A549 treated with CORT108297 at 1 μM for 4 hours (cell line): ENCODE measurements at places on chromosomes 7 and 10. TPM values are rescaled to one million over a fixed set of nuclear protein-coding genes. Genes with fewer than 3 reads are reported as not detected.

The CHST3 gene
- total RNA-seq = 34.1 to 43.0 TPM (median 35.6 TPM) in 5 replicates

The TCAF2 gene
- 0.29 to 0.53 TPM (median 0.35 TPM) in 5 replicates for total RNA-seq

The ZNF716 gene
- total RNA-seq = not detected in 5 replicates

The THSD7A gene
- 1.5 to 2.6 TPM (median 2.3 TPM) in 5 replicates for total RNA-seq

The SRRM3 gene
- total RNA-seq = 6.3 to 10.0 TPM (median 8.5 TPM) in 5 replicates

The CPEB3 gene
- 0.24 to 0.42 TPM (median 0.34 TPM) in 5 replicates for total RNA-seq

The STEAP2 gene
- total RNA-seq = 3.4 to 4.7 TPM (median 4.4 TPM) in 5 replicates

The CPED1 gene
- total RNA-seq = 0.08 to 0.15 TPM in 2 of 5 replicates, not detected in the others

The TRIM73 gene
- total RNA-seq = 1.3 to 2.3 TPM (median 2.2 TPM) in 5 replicates
